CD4-positive, alpha-beta T cell (primary cell): ENCODE measurements at places on chromosomes 2 and 18.

DNA sequence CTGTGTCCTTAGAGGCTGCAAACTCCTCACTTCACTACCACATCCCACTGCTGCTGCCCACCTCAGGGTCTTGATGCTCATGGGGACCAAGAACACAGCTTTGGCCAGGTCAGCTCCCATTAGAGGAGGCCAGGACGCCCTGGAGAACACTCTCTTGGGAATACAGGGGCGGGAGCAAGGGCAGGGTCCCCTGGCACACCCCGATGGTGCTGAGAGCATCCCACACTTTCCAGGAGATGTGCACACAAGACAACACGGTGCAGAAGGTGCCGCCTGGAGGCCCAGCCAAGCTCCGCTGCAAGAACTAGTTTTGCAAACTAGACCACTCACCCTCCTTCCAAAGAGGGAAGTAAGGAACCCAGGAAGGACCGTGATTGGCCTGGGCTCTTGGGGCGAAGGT is 304.4 kb upstream of the SALL3 start:
- no peaks in the 10 kb centered on the region for H3K36me3 ChIP-seq
- no peak overlapping the region for H3K4me3 ChIP-seq
- H3K4me1 ChIP-seq: no peaks in the 10 kb centered on the region
- DNase-seq: no peak

DNA sequence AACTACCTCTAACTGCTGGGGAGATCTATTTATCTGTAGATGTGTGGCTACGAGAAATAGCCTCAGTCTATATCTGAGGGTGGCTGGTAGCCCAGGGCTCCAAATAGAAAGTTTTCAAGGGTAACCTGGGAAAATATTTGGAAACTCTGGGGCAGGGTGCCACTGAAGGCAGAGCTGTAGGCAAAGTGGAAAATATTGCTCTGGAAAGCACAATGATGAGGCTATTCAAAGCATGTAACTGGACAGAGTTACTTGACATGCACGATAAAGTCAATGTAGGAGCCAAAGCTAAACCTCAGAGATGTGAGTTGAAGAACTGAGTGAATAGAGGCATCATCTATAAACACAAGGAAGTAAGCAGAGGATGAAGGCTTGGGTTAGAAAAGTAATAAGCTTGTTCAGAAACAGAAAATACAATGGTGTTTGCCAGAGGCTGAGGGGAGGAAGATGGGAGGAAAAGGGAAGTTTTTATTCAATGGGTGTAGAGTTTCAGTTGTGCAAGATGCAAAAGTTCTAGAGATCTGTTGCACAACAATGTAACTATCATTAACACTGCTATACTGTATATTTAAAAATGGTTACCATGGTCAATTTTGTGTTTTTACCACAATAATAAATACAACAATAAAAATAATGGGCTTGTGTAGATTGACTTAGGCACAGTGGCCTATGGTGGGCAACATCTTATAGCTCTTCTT is 171.6 kb downstream of the MBD2 start:
- no peak overlapping the region for H3K27ac ChIP-seq
- DNase-seq: no peak
- no peaks in the 10 kb centered on the region for H3K27me3 ChIP-seq

GRCh38 chr2:11366326-11366741 is 21.9 kb upstream of the ROCK2 start:
- no peaks in the 10 kb centered on the region for H3K4me1 ChIP-seq
- H3K27ac ChIP-seq: no peak overlapping the region
- DNase-seq: no peak
- no peaks in the 10 kb centered on the region for H3K36me3 ChIP-seq
- H3K27me3 ChIP-seq: no peaks in the 10 kb centered on the region
- H3K4me3 ChIP-seq: no peak overlapping the region

- H3K27me3 ChIP-seq: no peaks in the 10 kb centered on the region
- no peaks in the 10 kb centered on the region for H3K4me1 ChIP-seq
- no peak for DNase-seq
- H3K4me3 ChIP-seq: no peak overlapping the region
- H3K27ac ChIP-seq: no peak overlapping the region
Measured at GRCh38 chr18:50051288-50051687, 143.7 kb downstream of the MYO5B start.

GRCh38 chr2:39524756-39525635 is 87.9 kb upstream of the MAP4K3 start:
- H3K27ac ChIP-seq: no peak overlapping the region
- no peaks in the 10 kb centered on the region for H3K36me3 ChIP-seq
- DNase-seq: no peak
- no peak overlapping the region for H3K4me3 ChIP-seq
- H3K27me3 ChIP-seq: no peaks in the 10 kb centered on the region
- H3K4me1 ChIP-seq: no peaks in the 10 kb centered on the region

DNA sequence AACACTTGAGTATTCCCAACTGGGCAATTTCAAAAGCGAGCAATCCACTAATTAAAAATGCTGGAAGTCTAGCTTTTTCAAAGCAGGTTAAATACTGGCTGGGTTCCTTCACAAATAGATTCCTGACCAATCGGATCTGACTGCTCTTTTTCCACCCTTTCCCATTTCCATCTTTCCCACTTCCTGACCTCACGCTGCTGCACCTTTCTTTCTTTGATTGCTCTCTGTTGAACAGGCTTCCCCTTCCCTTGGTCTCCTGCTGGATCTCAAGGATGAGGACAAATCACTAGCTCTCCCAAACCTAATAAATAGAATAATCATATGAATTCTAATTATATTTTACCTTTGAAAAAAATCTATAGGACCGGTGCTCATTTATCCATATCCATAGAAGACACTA is 121.2 kb downstream of the TCF4 start:
- no peaks in the 10 kb centered on the region for H3K36me3 ChIP-seq
- H3K27me3 ChIP-seq: no peaks in the 10 kb centered on the region
- no peak overlapping the region for H3K4me3 ChIP-seq
- no peaks in the 10 kb centered on the region for H3K4me1 ChIP-seq
- H3K27ac ChIP-seq: no peak overlapping the region
